ENCODE measurements at places on chromosomes 12 and 14. TPM values are rescaled to one million over a fixed set of nuclear protein-coding genes. Genes with fewer than 3 reads are reported as not detected.
A peak's percentile ranks its signal among the peaks of the same experiment; 100 is the strongest.

DNA sequence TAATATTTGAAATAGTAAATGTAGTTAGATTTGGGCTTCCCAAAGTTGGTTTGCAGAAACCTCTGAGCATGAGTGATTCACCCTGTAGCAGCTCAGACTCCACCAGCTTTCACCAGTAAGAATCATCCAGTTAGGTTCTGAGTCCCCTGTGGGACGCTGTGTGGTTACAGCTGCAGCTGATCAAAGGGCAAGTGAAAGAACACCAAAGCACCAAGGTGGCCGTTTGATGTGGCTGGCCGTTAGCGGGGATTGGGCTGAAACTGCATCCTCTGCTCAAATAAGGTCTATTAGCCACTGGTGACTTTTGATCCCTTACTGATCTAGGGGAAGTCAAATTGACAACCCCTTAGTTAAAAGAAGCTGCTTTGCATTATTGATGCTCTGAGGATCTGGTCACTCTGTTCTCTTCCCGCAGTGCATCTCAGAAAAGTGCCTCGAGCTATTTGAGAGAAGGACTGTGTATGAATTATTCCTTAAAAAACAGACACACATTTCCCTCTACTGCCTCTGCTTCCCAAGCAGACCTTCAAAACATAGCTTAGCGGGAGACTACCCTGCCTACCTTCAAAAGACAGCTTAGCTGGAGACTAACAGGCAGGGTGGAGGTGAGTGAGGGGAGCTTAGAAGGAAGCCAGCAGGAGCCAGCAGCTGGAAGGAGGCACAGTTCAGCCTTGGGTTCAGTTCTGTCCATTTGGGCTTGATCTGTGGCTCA lies 3.7 kb downstream of the ABHD12B start:
- H3K36me3 ChIP-seq, result no peaks in the 10 kb centered on the region
- H3K4me1 ChIP-seq, result peaks cover 6% of the 10 kb centered on the region
- no peak overlapping the region for H3K27ac ChIP-seq
- no peak overlapping the region for H3K4me3 ChIP-seq
- peaks cover 29% of the 10 kb centered on the region for H3K27me3 ChIP-seq

DNA sequence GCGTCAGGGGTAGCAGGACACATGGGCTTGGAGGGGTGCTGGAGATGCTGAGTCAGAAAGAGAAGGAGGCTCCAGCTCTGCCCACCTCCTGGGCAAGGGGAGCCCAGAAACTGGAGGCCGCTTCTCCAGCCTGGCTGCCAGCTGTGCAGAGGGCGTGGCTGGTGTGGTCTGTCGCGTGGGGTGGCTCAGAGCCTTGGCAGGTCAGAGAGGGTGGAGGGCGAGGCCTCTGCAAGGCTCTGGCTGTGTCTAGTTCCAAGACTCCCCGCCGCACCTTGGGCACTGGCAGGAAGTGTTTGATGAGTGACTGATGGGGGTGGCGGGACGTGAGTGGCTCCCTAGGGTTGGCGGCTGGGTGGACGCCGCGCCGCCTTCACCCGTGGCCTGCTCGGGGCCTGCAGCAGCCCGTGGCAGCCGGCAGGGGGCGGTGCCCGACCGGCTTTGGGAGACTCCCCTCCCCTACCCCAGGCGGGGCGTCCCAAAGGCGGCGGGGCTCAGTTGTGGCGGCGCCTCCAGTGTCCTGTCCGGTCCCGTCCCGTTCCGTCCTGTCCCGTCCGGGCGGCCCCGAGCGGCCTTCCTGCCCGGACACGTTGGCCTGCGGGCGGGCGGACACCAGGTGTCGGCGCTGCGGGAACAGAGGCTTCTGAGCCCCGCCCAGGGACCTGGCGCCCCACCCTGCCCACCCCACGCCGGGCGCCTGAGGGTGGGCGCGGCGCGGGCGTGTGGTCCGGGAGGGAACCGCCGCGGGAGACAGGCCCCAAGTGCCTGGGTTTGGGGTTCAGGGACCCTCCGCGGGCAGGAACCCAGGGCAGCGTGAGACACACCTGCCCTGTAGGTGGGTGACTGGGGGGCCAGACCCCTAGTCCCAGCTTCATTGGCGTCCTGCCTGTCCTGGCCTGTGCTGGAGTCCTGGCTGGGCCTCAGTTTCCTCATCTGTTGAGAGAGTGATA lies 39.7 kb downstream of the KRT80 start:
- no peak overlapping the region for H3K27ac ChIP-seq
- DNase-seq, result peak; percentile 64
- H3K36me3 ChIP-seq, result no peaks in the 10 kb centered on the region

DNA sequence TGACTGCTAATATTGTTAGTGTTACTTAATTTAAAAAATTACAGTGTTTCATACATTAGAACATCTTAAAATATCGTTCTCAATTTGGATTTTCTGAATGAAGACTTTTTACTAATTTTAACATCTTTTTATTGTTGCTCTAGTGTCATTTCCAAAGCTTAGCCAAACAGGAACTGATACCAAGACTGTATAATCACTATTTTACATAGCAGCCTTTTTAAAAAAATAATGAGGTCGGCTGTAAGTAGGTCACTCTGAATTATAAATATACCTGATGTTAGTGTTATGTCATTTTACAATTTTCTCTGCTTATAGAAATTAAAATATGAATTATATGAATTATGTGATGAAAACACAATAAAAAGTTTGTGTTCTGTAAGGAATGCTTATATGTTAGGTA lies 321.5 kb downstream of the TMEM117 start:
- H3K4me3 ChIP-seq, result no peak overlapping the region
- no peak overlapping the region for H3K27ac ChIP-seq
- no peaks in the 10 kb centered on the region for H3K4me1 ChIP-seq
- H3K27me3 ChIP-seq, result no peaks in the 10 kb centered on the region

GRCh38 chr14:72903716-72904115 lies 9.8 kb upstream of the DPF3 start:
- no peak overlapping the region for H3K4me3 ChIP-seq
- DNase-seq, result no peak
- no peaks in the 10 kb centered on the region for H3K4me1 ChIP-seq
- H3K36me3 ChIP-seq, result no peaks in the 10 kb centered on the region

DNA sequence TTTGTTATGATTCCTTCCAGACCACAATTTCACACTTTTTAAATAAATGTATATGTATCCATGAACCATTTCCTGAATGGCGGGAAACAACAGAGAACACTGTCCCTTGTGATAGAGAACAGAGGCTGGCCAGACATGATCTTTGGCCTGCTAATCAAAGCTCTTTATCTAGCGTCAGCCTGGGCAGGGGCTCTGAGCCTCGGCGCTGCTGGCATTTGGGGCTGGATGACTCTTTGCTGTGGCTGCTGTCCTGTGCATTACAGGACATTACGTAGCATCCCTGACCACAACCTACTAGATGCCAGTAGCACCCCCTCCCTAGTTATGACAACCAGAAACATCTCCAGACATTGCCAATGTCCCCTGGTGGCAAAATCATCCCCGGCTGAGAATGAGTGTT lies 77.7 kb downstream of the DNAH10 start:
- H3K27ac ChIP-seq, result no peak overlapping the region
- no peaks in the 10 kb centered on the region for H3K4me1 ChIP-seq
- H3K4me3 ChIP-seq, result no peak overlapping the region
- no peak for DNase-seq
- H3K36me3 ChIP-seq, result no peaks in the 10 kb centered on the region

DNA sequence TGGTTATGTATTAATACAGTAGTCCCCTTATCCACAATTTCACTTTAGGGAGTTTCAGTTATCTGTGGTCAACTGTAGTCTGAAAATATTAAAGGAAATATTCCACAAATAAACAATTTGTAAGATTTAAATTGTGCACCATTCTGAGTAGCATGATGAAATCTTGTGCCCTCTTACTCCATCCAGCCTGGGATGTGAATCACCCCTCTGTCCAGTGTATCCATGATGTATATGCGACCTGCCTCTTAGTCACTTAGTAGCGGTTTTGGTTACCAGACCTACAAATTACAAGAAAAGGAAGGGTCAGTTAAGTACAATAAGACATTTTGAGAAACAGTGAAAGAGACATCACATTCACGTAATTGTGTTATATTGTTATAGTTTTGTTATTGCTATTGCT lies 39.9 kb upstream of the MDGA2 start:
- no peaks in the 10 kb centered on the region for H3K36me3 ChIP-seq
- no peaks in the 10 kb centered on the region for H3K27me3 ChIP-seq
- DNase-seq, result no peak
- H3K4me3 ChIP-seq, result no peak overlapping the region

GRCh38 chr14:44316647-44317440 lies 190.2 kb downstream of the FSCB start:
- no peaks in the 10 kb centered on the region for H3K4me1 ChIP-seq
- DNase-seq, result no peak
- H3K36me3 ChIP-seq, result no peaks in the 10 kb centered on the region
- no peaks in the 10 kb centered on the region for H3K27me3 ChIP-seq
- no peak overlapping the region for H3K4me3 ChIP-seq
- H3K27ac ChIP-seq, result no peak overlapping the region

- peaks cover 2% of the 10 kb centered on the region for H3K27me3 ChIP-seq
- peaks cover 33% of the 10 kb centered on the region for H3K36me3 ChIP-seq
- DNase-seq, result no peak
- H3K27ac ChIP-seq, result peak overlapping the region; percentile 95
Observed at GRCh38 chr14:102079700-102079979, 7.2 kb downstream of the HSP90AA1 start.

GRCh38 chr12:31215518-31216232 lies 110.3 kb downstream of the SINHCAF start:
- no peaks in the 10 kb centered on the region for H3K36me3 ChIP-seq
- peak overlapping the region; percentile 14 for H3K27ac ChIP-seq
- no peak overlapping the region for H3K4me3 ChIP-seq

- peaks cover 28% of the 10 kb centered on the region for H3K36me3 ChIP-seq
- H3K27ac ChIP-seq, result no peak overlapping the region
- no peak for DNase-seq
- no peaks in the 10 kb centered on the region for H3K4me1 ChIP-seq
- no peak overlapping the region for H3K4me3 ChIP-seq
Observed at GRCh38 chr12:96015672-96016071, 19.5 kb upstream of the HAL start.

GRCh38 chr12:117331691-117332090 lies 29.7 kb downstream of the NOS1 start:
- no peak overlapping the region for H3K4me3 ChIP-seq
- no peak overlapping the region for H3K27ac ChIP-seq

- peaks cover 7% of the 10 kb centered on the region for H3K27me3 ChIP-seq
- H3K27ac ChIP-seq, result no peak overlapping the region
- no peaks in the 10 kb centered on the region for H3K4me1 ChIP-seq
- no peak for DNase-seq
Observed at GRCh38 chr14:33414041-33414440, 475.4 kb downstream of the NPAS3 start.

The SERPINA9 gene
- polyA plus RNA-seq, result not detected

The GIT2 gene
- 100.0 TPM for polyA plus RNA-seq

The ABCD2 gene
- 0.76 TPM for polyA plus RNA-seq

The DIO3 gene
- polyA plus RNA-seq, result not detected

The NGB gene
- not detected for polyA plus RNA-seq

The KRT79 gene
- polyA plus RNA-seq, result not detected

All from immature natural killer cell (primary cell).